HL-60 (cell line): ENCODE measurements at places on chromosomes 2 and 18.

DNA sequence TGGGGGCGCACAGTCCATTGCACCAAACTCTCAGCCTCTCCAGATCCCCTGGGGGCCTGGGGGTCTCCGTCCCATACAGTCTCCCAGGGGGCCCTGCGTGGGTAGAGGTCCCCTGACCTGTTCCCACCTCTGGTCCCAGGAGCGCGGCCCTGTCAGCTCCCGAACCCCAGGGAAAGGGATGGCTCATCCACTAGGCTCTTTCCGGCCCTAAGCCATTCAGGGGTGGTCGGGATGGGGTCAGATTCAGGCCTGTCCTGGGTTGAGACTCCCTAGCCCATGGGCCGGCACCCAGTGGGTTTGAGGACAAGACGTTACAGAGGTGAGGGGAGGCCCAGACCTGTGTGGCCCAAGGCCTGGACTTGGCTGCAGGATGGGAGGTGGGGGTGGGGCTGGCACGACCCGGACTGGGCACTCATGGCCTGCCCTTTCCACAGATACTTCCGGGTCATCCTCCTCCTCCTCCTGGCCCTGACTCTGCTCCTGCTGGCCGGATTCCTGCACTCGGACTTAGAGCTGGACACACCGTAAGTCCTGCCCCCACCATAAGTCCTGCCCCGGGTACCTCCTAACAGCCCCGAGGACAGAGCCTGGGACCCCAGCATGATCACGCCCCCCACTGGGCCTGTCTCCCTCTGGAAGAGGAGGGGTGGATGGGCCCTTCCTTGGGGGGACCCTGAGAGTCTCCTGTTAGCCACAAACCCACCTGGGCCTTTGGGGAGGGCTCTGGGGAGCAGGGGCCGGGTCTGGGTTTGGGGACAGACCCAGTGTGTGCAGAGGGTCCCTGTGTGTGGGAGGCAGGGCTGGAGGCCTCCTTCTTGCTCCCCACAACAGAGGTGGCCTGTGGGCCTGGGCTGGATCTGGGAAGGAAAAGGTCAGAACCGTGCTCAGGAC lies 10.1 kb upstream of the NEU4 start:
- no peak for DNase-seq

DNA sequence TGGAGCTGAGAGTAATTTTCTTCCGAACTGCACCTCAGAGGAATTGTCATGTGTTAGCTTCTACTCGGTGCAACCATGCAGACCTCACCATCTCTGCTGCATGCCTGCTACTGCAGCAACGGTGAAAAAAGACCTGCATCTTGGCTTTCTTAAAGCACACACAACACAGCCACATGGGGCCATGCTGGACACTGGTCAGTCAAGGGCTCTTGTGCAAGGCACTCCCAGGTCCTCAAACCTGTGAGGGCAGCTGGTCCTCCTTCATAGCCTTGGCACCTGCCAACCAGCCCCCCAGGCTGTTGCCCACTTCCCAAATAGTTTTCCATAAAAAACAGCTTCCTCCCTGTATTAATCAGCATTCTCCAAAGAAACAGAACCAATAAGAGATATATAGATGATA lies 113.5 kb upstream of the TEX51 start:
- DNase-seq: no peak

DNA sequence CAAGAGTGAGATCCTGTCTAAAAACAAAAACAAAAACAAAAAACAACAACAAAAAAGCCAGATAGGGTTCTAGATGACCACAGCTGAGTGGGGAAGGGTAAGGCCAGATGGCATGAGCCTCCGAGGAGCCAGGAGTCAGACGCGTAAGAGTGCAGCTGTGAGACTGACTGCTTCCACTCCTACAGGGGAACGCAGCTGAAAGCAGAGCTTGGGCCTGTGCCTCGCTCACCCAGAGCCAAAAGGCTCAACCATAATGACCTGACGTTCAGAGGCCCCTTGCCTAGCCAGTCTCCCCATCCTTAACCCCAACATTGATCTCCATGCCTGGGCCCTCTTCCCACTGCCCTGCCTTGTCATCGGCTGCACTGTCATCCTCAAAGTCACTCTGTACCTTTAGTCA lies 26.5 kb upstream of the NCL start:
- no peak for DNase-seq

GRCh38 chr2:1370461-1370860 lies 42.8 kb upstream of the TPO start:
- DNase-seq: no peak

- no peak for DNase-seq
Measured at GRCh38 chr2:142725386-142725785, 152.1 kb upstream of the KYNU start.

- no peak for DNase-seq
Measured at GRCh38 chr18:73948497-73948896, 199.1 kb downstream of the FBXO15 start.

DNA sequence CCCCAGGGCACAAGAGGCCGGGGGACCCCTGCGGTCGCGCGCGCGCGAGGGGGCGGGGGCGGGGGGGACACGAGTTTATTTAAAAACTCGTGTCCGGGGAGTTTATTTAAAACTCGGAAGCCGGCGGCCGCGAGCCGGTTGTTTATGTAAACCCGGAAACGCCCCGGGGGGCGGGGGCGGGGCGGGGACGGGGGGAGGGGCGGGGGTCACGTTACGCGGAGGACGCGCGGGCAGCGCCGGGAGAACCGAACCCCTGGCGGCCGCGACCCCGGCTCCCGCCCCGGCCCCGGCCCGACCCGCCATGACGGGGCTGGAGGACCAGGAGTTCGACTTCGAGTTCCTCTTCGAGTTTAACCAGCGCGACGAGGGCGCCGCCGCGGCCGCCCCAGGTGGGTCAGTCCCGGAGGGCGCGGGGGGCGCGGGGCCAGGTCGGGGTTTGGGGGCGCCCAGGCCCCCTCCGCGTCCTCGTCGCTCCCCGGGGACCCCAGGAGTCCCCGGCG lies 4.4 kb downstream of the NFATC1 start:
- DNase-seq: no peak

DNA sequence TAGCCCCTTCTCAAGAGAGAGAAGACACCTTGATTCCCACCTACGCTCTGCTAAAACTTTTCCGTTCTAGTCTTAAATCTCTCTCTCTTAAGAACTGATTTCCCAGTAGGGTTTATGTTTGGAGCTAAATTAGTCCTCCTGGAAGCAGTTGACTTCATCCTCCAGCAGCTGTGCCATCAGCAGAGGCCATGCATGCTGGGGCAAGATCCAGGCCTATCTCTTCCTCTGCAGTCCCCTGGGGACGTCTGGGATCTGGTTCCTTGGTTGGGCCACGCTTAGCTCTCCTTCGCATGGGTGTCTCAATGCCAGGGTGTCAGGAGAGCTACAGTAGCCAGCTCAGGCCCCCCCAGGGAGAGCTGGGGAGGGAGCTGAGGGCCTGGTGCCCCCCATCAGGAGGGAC lies 49.7 kb downstream of the HPCAL1 start:
- DNase-seq: no peak

- no peak for DNase-seq
Measured at GRCh38 chr2:207337234-207338219, 171.8 kb upstream of the KLF7 start.

DNA sequence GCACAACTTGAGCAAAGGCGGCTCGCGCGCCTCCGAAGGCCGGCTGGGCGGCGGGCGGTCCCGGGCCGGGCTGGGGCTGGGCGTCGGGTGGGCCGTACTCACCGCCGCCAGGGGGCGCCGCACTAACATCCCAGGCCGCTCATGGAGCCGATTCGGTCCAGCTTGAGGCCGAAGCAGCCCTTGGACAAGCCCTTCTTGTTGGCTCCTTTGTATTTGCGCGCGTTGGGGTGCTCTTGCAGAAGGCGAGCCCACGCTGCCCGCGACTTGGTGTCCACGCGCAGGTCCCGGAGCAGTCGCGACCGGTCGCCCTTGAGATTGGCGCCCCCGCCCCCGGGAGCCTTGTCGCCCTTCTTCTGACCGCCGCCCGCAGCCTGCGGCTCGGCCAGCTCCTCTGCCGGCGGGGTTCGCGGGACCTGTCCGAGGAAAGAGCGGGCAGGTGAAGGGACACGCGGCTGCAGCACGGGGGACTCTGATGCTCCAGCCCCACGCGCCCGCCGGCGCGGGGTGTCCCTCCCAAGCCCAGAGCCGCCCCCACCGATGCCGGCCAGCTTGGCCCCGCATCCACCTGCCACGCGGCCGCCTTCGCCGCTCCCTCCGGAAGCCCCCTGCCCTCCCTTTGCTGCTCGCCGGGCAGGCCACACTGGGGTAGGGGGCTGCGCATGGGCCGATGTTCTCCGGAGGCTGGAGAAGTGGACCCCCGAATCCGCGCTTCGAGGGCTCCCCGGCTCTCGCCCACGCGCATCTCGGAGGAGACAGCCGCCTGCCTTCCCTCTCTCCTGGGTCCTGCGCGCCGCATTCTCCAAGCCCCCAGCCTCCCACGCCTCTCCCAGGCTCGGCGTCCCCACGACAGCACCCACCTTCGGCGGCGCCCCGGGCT lies 655 bp downstream of the NPPC start:
- DNase-seq: peak; percentile 61

DNA sequence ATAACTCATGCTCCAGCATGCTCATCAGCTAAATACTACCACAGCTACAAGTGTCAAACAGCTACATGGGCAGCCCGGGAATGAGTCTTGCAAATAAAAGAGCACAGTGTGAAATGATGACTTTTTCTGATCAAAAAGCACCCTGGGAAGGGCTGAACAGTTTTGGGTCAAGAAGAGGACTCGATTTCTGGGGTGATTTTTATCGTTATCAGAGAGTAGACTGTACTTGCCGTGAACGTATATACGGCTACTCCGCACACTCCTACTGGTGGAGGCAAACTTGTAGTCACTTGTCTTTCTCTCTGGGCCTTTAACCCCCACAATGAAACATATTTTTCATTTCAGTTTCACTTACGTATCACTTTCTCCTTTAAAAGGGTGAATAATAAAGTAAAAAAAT lies 54.4 kb downstream of the NCKAP5 start:
- DNase-seq: no peak

DNA sequence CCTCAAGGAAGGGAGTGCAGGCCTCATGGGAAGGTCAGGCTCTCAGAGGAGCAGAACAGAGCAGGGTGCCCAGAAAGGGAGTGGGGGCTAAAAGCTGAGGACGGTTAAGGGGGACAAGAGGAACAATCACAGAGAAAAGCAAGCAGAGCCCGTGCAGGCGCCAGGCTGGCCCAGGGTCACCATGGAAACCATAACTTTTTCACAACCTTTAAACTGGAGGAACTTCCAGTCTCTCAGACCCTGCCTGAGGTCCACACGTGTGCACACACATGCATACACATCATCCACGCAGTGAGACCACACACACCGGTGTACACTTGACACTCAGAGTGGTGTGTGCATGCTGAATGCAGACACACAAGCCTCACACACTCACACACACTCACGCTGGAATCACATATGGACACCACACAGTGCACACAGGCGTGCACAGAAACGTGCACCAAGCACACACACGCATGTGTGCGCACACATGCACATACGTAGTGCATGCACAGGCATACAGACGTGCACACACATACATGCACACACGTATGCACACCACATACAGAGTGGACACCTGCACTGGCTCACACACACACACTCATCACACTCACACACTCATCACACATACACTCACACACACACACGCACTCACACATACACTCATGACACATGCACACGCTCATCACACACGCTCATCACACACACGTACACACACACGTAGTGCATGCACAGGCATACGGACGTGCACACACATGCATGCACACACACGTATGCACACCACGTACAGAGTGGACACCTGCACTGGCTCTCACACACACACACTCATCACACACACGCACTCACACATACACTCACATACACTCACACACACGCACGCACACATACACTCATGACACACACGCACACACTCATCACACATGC lies 37.2 kb upstream of the SNED1 start:
- DNase-seq: no peak

DNA sequence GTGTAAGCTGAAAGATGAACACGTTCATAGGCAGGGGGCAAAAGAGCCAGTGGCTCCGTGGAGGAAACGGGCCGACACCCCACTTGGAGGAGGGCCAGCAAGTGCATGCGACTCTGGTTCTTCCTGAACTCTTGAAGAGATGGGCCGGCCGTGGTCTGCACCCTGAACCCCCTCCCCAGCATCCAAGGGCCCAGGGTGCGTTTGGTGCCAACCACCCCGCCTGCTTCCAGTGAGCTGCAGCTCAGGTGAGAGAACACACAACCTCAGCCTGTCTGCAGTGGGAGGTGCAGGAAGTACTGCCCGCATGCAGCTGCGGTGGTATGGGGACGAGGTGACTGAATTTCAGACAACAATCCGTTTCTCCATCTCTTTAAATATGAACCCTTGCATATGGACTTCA lies 58.9 kb downstream of the ADNP2 start:
- no peak for DNase-seq

- no peak for DNase-seq
Measured at GRCh38 chr2:55116598-55116964, 66.3 kb upstream of the RTN4 start.
